ENCODE measurements at places on chromosomes 5 and 9.

DNA sequence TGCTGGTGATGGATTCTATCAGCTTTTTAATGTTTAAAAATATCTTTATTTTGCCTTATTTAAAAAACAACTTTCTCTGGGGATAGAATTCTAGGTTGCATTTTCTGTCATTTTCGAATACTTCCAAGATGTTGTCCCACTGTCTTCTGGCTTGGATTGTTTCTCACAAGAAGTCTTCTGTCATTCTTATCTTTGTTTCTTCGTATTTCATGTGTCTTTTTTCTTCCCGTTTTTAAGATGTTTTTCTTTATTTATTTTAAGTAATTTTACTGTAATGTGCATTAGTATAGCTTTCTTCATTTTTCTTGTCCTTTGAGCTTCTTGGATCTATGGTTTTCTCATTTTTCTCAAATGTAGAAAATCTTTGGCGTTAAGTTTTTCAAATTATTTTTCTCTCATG, 19.1 kb downstream of the STX17 start:
- no peak for DNase-seq

DNA sequence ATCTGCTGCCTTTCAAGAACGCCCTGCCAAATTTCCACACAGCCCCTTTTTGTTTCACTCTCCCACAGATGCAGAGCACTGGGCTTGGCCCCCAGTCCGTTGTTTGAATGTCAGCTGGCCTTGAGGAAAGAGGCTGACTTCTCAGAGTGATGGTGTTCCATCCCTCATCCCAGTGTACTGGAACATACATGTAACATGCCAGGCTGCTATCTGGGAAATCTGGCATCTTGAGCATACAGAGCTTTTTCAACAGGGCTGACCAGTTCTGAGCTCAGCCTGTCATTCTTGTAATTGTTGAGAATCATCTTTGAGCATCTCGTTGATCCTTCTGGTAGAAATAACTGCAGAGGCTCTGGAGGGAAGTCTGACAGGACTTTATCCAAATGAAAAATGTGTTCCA, 2.8 kb downstream of the GALNT10 start:
- DNase-seq = no peak

DNA sequence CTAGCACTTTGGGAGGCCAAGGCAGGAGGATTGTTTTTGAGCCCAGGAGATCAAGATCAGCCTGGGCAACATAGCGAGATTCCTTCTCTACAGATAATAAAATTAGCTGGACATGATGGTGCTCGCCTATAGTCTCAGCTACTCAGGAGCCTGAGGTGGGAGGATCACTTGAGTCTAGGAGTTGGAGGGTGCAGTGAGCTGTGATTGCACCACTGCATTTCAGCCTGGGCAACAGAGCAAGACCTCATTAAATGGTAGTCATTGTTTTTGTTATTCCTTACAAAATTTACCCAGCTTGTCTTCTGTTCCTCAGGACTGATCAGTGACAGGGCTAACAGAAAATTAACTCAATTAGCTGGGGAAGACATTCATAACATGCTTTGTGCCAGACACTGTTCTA, 104.5 kb downstream of the NDFIP1 start:
- no peak for DNase-seq

DNA sequence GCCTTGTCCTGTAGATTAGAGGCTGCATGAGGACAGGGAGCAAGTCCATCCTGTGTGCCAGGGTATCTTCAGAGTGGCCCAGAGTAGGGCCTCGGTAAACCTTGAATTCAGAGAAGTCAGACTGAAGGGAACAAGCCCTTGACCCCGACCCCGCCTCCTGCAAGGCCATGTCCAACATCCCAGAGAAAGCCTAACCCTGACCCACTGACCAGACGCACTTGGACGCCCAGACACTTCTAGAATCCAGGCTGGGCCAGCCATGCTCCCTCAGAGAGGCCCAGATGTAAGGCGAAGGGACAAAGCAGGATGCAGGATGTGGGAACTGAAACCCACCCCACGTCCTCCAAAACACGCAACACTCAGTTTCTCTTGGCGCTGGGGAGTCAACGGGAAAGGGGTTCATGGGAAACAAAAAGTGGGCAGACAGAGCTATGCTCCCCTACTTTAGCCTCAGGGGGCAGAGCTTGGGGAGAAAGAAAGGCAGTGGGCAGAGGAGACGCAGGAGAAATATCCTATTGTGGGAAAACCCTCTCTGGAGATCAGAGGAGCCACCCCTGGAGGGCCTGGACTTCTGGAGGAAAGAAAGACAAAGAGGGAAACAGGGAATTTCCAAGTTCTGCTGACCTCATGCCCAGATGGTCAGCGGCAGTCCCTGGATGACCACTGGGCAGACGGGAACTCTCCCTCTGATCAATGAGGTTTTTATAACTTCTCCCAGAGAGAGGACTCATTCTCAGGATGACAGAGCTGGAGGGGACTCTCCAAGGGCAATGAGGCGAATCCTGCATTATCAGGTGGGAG, 13.0 kb downstream of the TNIP1 start:
- no peak for DNase-seq

- peak; percentile 54 for DNase-seq
These were observed 3.1 kb upstream of the VAV2 start for GRCh38 chr9:133995012-133995896.

DNA sequence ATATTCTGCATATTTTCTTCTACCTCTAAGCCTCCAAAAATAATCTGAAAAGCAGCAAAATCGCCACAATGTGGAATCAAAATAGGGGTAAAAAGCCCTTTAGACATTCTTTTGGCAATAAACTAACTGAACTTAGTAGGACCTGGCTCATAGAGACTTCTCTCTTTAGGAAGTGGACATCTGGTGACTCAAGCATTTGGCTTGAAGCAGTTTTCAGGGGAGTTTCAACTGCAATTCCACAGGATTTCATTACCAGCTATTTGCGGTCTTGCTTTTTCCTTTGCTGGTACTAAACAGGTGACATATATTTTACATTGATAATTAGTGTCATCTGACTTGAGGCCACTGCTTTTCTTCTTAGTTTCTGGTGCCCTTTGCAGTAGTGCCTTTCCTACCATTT, 173.2 kb upstream of the FBN2 start:
- no peak for DNase-seq

DNA sequence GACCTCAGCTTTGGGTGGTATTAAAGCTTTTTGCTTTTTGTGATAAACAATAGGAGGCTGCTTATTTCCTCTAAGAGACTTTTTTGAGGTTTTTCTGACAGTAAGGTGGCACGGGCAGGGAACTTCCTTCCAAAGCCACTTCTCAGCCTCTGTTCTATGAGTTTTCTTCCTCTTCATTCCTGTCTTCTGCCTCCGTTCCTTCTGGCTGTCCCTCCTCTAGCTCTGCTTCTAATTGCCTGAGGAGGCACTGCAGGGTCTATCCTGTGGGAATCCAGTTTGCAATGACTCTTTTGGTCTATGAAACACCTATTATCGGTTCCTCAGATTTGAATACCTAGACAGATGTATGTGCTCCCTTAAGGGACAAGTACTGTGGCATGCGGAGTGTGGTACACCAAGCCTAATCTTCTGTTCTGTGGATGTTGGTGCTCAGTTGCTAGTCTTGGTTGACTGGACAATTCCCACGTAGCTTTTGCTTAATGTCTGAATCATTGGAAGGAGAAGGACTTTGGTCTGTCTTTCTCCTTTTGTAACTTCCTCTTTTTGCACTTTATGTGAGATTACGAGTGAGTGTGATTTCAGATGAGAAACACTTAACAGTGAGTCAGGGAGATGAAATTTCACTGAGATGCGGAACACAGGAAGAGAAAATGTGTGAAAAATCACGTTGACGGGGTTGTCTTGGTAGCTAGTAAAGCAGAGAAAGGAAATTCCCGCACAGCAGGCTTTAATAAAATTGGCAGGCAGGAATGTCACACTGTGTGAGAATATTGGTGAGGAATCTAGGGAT, 305.2 kb downstream of the EFNA5 start:
- no peak for DNase-seq

DNA sequence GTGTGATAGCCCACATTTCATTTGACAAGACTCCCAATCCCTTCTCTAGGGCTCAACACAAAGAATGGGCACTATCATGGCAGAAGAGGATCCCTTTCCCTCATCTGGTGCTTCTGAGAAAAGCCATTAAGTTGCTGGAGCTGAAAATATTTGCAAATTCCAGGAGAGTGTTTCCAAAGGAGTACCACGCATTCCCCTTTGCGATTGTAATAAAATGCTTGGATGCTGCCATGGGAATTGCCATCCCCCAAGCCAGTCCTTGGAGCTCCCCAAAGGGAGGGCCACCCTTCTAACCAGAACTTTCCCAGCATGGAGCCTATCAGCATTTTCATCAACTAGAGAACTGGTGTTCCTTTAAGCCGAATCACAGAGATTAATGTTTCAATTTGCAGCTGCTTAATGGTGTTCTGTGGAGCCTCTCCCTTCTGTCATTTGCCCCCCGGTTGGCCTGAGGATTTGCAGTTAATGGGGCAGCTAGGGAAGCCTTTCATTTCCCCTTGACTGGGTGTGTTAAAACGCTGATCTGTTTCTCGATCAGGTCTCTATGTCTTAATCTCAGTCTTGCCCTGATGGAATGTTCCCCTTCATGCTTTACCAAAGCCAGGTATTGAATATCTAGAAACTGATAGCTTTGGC, 133.0 kb downstream of the ENC1 start:
- no peak for DNase-seq

DNA sequence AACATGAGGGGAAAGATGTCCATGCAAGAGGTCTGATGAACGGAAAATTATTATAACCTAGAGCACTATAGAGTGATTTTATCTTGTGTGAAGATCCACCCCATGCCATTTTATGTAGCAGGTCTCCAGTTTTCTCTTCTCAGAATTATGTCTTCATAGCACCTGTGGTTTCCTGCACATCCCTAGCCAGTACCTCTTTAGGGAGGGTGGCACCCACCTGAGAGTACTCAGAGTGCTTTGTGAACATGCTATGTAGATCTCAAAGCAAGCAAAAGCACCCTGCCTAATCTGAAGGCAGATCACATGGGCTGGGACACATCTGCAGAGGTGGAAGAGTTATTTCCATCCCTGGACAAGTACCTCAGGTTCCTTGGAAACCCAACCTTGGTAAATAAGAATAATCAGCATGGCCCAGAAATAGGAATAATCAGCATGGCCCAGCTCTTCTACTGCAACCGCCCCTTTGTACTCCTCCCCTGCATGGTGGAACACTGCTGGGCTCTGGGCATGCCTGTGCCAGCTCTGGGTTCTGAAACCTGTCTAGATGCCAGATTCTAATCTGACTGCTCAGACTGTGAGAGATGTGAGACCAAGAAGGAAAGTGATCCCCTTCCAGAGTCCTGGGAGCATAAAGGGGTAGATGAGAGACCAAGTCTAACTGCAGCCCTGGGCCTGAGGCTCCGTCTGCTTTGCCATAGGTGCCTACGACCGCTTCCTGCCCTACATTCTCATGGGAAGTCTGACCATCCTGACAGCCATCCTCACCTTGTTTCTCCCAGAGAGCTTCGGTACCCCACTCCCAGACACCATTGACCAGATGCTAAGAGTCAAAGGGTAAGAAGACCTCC, 23.7 kb downstream of the SLC22A5 start:
- DNase-seq = no peak

GRCh38 chr5:130550562-130550928, 614.5 kb downstream of the HINT1 start:
- no peak for DNase-seq

GRCh38 chr5:150303660-150304386, 1.1 kb upstream of the ARSI start:
- DNase-seq = no peak

DNA sequence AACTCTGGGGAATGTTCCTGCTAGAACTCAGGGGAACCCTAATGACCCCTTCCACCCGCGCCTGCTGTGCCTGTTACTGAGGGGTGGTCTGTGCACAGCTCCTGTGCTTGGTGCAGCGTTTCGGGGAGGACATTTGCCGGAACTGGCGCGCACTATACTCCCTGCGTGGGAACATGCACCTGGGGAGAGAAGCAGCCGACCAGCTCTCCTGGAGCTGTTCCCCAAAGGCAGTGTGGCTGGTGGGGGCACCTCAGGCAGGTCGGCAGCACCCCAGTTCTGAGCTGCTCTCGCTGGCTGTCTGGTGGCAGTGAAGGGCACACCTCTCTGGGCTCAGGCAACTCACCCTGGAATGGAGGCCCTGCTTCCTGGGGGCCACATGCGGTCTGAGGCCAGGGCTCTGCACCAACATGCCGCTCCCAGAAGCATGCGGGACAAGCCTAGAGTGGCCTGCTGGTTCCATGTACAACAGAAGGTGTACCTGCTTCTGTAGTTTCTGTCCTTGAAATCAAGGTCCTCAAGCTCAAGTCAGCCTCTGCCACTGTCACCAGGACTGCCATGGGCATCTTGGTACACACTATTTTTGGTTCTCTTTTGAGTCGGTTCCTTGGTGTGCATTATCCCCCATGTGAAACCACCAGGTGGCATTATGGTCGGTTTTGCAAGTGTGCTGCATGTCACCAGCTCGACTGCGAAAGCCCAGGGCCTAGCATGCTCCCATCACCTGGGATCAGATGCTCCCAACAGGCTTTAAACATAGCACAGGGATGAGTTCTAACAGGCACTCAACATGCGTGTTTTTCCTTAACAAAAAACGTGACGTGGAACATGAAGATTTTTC, 7.8 kb upstream of the MRNIP start:
- no peak for DNase-seq

DNA sequence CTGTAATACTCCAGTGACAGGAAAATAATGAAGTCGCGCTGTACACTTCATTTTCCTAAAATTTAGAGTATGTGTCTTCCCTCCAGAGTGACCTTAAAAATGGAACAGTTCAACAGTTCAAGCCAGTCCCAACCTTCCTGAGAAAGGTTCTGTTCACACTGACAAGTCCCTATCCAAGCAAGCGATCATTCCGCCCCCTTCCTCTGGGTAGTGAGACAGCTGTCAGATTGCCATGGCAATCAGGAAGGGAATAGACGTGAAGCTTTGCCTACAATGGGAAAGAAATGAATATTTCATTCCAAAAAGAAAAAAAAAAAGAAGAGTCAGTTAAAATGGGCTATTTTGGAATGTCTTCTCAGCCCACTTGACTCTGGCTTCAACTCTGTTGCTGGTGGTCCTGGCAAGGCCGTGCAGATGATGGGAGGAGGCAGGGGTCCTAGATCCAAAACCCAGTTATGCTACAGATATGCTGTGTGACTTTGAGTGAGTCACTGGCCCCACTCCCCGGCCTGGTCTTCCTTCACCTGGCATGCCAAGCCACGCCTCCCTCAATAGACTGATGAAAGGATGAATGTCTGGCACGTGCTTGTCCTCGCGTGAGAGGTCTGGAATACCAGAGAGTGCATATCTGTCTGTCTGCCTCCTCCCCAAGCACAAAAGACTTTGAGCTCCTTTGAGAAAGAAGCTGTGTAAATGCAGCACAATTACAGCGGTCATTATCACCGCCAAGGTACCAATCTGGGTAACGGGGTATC, 165.8 kb upstream of the WWC1 start:
- no peak for DNase-seq

GRCh38 chr9:137273095-137273490, 4.4 kb upstream of the TOR4A start:
- DNase-seq = peak; percentile 62
